Fibroblast of the aortic adventitia (primary cell): ENCODE measurements at places on chromosomes 3 and 15.

DNA sequence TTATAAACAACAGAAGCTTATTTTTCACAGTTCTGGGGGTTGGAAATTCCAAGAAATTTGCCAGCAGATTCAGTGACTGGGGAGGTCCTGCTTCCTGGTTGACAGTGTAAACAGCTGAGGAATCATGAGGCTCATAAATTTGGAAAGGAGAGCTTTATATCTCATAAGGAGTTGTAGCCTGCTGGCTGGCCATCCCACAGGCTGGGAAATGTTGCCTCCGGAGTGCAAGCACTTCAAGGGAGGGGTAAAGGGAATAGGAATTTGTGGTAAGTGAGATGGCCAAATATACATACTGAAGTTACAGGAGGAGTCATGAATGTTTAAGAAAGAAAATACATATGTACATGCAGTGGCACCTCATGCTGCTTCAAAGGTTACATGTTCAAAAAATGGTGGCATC is 217.2 kb upstream of the CBLB start:
- peak; percentile 13 for DNase-seq

DNA sequence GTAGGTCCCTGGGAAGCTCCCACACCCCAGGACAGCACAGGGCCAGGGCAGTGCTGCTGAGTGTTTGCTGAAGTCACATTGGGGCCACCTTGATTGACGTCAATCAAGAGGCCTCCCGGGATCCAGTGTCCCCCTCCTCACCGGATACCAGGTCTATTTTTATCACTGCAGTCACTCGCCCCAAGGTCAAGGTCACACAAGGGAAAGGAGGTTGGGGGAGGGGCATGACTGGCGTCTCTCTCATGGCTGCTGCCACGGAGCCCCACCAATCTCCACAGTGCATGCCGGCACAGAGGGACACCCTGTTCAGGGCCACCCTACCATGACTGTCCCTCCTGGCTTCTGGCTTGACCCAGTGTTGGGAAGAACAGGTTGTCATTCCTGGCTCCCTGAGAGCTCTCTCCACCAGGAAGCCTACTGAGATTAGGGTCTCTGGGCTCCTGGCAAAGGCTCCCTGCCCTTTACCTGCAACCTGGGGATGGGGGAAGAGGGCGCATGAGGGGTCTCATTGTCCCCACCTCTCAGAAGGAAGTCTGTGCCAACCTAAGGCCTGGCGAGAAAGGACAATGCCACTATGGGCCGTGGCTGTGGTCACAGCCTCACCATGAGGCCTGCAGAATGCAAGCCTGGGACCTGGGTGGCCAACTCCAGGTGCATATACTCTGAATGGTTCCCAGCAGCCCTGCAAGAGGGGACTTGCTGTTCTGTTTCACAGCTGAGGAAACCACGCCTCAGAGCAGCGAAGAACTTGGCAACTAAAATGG is 1.5 kb downstream of the MYL3 start:
- no peak for DNase-seq

DNA sequence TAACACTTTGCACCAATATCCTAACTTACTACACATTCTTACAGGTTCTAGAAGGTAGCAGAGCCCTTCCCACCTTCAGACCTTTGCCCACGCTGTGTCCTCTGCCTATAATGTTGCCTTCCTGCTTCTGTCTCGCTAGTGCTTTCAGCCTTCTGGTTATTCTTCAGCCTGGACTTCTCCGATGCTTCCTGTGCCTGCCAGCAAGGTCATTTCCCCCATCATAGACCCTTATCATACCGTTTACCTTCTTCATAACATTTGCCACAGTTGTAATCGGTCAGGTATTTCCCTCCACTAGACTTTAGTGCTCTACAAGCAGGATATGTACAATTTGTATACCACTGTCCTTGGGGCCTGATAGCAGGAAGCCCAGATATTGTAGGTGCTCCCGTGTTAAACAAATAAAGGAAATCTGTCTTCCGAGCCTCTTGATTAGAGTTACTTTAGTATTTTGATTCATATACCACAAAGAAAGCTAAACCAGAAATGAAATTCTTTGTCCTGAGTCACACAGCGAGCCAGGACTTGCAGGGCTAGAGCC is 35.8 kb upstream of the CMTM7 start:
- DNase-seq, result no peak

GRCh38 chr3:128322030-128323022 is 144.4 kb downstream of the DNAJB8 start:
- DNase-seq, result peak; percentile 59

DNA sequence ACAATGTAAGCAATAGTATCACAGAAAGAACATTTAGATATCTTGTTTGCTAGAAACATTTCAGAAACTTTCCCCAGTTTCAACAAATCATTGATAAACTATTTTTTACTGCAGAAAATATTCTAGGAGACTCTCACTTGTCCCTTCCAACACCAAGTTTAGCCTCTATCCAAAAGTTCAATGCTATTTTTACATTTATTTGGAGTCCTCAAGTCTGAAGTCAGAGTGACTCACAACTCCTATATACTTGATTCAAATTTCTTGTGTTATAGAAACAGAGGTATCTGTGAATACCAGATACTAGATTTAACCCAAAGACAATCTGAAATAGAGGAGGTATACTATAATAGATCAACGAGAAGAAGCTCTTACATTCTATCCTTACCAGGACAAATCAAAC is 49.6 kb downstream of the RFX7 start:
- DNase-seq, result no peak

DNA sequence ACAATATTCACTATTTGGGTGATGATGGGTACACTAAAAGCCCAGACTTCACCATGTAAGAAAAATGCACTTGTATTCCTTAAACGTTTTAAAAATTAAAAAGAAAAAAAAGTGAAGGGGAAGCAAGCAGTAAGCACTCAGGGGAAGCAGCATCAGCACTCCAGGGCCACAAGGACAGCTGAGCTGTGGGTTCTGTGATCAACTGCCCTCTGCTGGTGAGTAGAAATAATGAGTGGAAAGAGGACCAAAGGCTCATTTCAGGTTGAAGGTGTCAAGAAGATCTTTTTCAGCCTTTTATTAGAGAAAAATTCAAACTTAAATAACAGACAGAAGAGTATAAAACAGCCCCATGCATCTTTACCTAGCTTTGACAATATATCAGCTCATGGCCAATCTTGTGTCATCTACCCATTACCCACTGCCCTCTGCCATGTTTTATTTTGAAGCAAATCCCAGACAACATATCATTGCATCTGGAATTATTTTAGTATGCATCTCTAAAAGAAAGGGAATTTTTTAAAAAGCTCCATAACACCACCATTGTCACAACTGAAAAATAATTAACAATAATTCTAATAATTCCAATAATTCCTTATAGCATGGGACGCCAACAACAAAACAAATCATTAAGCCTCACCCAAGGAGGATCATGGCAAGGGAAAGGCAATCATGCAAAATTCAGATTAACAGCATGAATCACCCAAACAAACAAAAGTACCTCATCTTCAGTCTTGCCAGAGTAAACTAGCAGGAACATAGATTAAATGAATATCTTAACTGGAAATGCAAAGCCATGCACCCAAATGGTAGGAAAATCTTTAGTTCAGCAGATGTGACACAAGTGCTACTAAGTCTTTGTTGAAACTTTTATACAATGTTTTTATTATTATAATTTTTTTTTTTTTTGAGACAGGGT is 42.5 kb downstream of the TAMM41 start:
- peak; percentile 73 for DNase-seq
